ENCODE measurements at places on chromosomes 5 and 9.

- no peak for DNase-seq
These were observed 60.0 kb upstream of the TUT7 start for GRCh38 chr9:86413971-86414880.

DNA sequence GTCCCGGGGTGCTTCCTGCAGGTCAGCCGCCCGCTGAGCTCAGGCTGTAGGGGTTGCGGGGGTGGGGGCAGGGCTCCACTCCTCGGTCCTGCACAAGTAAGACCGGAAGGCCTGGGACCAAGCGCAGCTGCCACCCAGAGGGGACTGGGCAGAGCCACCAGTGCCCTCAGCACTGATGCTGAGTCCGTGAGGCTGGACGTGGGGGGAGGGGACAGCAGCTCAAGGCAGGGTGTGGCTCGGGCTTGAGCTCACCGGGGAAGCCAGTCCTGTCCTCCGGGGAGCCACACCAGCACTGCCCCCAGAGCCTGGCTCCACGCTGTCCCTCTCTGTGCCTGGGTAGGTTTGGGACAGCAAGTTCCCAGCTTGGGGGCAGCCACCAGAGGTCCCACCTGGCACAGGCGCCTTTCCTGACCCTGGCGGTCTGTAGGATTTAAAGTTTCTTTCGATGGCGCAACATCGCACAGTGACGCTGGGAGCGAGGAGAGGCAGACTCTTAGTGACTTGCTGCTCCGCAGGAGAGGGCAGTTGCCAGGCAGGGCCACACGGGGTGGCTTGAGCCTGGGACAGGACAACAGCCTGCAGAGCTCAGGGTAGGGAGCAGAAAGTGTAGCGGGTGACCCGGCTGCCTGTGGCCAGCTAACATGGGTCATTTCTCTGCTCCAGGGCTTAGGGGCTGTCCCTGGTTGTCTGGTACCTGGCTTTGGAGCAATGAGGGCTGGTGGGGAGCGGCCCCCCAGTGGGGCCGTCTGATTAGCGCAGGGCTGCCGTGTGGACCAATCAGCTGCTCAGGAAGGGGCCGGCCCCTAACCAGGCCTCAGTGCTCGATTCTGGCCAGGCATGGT lies 5.7 kb downstream of the LCN1 start:
- DNase-seq: no peak

DNA sequence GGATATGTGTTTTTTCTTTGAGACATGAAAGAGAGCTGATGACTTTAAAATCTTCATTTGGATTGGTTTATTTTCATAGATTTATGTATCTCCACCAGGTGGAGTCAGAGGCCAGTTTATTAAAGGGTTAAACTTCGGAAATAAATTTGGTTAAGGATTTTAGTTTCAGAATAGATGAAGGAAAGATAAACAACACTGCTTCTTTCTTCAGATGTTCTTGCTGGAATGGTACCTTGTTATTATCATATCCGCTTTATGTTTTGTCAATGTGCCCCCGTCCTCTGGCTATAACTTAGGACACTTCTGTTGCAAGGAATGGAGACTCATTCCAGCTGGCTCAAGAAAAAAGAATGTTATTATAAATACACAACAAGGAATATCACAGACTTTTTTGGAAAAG lies 81.2 kb downstream of the ALDH1A1 start:
- DNase-seq: no peak

DNA sequence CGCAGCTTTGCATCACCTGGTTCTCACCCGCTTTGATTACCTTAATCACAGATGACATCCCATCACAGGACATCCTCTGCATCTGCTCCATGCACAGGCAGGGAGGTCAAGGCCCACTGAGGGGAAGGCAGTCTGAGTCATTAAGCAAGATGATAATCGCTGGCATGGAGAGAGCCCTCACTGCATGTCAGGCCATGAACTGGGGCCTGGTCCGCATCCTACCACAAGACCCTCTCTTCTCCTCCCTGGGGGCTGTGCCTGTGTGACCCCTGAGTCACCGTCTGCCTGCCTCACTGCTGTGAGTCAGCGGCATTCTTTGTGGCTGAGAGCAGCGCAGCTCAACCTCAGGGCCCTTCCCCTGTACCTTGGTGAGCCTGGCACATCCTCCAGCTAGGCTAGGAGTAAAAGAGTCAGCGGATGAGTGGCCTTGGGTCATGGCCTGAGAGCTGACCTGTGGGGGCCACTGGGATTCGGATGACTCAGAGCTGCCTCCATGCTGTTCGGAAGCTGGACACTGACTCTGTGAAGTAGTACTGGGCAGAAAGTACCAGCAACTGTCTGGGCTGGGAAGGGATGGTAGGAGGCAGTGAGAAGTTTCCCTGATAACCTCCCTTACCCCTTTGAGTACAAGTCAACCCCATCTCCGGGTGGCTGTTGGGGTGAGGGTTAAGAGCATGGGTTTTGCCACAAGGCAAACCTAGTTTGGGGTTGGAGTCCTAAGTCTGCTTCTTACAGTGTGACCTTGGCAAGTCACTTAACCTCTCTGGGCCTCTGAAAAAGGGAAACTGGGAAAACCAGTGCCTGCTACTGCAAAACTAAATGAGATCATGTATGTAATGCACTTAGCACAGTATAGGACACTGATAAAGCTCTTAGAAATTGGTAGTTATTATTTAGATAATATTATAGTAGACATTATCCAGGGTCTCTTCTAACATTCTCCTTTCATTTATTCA lies 14.6 kb upstream of the ARSI start:
- no peak for DNase-seq

DNA sequence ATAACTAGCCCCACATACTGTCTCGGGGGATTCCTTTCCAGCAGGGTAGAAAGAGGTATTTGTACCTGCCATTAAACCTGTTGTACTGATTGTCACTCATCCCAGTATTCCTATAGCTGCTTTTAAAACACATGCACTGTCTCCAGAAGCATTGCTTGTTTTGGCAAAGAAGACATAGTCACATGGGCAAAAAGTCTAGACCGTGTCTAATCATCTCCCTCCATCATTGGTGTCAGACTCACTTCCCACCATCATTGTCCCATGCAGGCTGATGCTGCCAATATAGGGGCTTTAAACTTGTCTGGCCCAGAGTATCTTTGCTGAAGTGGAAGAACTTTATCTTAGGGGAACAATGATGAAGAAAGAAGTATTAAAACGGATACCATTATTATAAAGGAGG lies 12.6 kb downstream of the DNAJC21 start:
- DNase-seq: no peak

GRCh38 chr5:15260356-15261268 lies 239.4 kb upstream of the FBXL7 start:
- DNase-seq: no peak

DNA sequence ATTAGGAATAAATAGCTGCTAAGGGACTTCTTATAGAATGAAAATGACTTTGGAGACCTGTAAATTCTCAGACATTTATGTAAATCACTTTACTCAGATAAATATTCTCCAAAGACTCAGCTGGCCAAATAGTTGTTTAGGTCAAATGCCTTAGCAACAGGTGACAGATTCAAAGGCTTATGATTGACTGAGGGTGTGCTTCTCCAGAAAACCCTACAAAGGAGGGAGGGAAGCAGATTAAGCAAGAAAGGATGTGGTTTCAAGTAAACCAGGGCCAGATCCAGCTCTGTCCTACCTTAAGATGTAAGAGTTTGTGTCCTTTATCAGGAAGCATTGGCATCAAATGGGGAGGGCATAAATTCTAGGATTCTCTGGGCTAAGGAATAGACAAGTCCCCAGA lies 433.0 kb downstream of the TLE1 start:
- no peak for DNase-seq

GRCh38 chr5:157388111-157388710 lies 71.8 kb upstream of the NIPAL4 start:
- no peak for DNase-seq

GRCh38 chr9:19481121-19481870 lies 72.5 kb downstream of the ACER2 start:
- no peak for DNase-seq

DNA sequence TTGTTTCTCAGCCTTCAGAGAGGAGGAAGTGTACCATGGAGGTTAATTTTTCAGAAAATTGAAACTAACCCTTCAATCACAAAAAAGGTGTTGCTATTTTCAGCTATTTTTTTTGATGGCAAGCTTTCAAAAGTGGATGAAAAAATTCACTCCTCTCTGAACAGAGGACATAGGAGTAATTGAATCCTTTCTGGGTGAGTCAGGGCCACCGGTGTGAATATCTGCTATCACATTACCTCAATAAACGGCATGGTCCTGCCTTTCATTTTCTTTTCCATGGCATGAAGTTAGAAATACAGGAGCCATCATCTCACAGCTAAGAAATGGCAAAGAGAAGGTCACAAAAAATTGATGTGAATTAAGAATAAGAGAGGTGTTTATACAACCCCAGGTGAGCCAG lies 90.2 kb upstream of the CCDC112 start:
- DNase-seq: no peak

DNA sequence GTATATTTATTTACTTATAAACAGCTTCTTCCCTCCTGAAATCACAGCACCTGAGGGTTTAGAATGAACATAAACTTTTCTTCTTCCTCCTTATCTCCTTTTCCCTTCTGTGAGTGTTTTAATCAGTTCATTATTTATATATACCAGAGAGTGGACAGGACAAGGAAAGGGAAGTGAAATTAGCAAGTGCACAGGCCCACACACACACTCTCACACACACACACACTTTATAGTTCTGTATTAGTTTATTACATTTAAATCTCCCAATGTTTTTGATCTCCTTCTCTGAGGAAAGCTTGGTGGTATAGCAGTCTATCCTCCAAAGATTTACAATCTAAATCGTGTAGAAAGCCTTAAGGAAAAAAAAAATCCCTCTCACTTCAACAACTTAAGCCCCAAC lies 353.5 kb downstream of the NDUFS4 start:
- DNase-seq: no peak

DNA sequence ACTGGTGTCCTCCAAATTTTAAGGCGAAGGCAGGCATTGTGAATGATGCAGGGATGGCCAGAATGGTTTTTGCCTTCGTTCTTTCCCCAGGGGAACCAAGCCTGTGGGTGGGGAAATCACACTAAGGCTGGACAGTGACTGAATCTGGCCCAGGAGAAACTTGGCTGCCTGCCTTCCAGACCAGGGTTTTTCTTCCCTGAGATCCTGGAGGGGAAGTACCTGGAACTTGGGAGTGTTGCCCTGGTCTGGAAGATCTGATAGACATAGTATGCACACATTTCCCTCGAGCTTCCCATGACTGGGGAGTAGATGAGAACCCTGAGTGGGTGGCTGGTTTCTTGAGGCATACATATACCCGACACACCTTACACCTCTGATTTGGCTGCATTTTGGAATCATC lies 664 bp upstream of the IL11RA start:
- DNase-seq: no peak

DNA sequence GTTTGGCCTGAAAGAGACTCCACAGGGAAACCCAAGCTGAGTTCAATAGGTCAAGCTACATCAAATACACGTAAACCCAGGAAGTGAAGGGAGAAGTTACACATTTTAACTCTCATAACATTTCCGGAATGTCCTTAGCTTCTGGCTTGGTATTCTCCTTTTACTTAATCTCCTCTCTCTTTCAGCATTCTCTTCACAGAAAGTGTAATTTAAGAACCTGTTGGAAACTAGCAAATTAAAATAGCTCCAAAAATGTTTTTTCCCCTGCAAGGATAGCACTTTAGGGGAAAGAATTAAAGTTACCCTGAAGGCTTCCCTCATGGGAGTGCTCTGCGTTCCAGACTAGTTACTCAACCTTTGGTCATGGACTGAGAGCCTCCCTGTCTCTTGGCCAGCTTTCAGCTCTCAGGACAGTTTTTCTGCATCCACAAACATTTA lies 292.7 kb upstream of the TARS1 start:
- DNase-seq: no peak

DNA sequence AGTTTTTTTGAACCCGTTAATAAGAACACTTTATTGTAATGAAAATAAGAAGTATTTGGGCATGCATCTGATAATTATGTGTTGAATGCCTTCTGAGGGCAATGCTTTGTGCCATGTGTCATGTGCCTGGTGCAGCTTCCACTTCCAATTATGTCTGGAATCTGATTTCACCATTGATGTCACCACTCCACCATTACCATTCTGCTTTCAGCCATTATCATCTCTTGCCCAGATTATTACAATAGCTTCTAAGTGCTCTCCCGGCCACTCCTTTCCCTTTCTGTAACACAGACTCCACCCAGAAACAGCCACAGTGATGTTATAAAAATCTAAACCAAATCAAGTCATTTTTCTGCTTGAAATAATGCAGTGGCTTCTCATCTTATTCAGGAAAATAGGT lies 171.7 kb downstream of the C9orf152 start:
- no peak for DNase-seq

DNA sequence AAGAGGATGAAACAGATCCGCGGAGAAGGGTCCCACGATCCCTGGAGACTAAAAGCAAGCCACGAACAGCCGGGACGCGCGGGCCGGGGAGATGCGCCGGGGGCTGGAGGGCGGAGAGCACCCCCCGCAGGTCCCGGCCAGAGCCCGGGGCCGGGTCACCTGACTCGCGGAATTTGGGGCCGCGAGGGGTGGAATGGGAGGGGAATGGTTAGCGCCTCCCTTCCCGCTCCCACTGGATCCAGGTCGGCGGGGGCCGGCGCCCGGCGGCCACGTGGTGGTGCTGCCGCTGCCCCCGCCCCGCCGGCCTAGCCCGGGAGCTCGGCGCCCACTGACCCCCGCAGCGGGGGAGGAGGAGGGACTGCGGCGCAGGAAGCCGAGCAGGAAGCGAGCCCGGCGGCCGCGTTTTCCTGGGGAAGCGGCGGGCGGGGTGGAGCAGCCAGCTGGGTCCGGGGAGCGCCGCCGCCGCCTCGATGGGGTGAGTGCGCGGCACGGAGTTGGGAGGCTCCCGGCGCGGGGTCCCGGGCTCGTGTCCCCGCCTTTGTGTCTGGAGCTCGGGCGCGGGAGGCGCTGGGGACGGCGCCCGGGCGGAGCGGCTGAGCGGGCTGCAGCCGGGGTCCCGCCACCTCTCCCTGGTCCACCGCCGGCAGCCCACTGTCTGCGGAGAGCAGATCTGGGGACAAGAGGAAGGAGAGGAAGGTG lies at the start of gene RAI14:
TSS of gene RAI14 (plus strand) at position 328 of the 699 bp plus-strand sequence. CDS start 30,592 bp downstream, outside the sequence.
- DNase-seq: no peak

GRCh38 chr5:74382987-74383593 lies 257.4 kb downstream of the ENC1 start:
- no peak for DNase-seq

GRCh38 chr9:38662763-38663593 lies 42.6 kb upstream of the ANKRD18A start:
- DNase-seq: no peak

GRCh38 chr9:38127271-38127839 lies 58.3 kb upstream of the SHB start:
- no peak for DNase-seq

DNA sequence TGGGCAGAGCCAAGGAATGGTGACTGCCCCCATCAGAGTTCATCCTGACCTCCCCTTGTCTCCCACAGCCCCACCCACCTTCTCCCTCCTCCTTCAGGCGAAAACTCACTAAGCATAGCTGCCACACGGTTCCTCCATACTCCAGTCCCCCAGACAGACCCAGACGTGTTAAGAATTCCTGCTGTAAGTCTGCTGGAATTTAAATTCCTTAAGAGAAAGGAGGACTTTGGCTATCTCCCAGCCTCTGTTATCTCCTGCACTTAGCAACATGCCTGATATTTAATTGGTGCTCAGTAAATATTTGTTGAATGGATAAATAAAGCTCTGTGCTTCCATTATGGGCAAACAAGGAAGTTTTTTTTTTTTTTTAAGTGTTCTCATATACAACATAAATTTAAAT lies 213.7 kb downstream of the RFK start:
- DNase-seq: no peak

All from stimulated activated CD4-positive, alpha-beta T cell treated with anti-CD3 and anti-CD28 coated beads, TNF-alpha, amount 100 ng/mL, for 1 hour (primary cell).